ENCODE measurements at places on chromosomes 4 and X. TPM values are rescaled to one million over a fixed set of nuclear protein-coding genes. Genes with fewer than 3 reads are reported as not detected.

MTMR8 gene
- total RNA-seq: 0.53 TPM

ITM2A gene
- total RNA-seq: not detected

XG gene
- total RNA-seq: not detected

SSX4B gene
- not detected for total RNA-seq

GAGE12E gene
- total RNA-seq: not detected

MSANTD1 gene
- total RNA-seq: 0.21 TPM

CENPVL2 gene
- total RNA-seq: not detected

TRPC3 gene
- total RNA-seq: not detected

CSAG3 gene
- total RNA-seq: not detected

DNAAF6 gene
- total RNA-seq: not detected

MAMLD1 gene
- 6.3 TPM for total RNA-seq

FTSJ1 gene
- total RNA-seq: 73.8 TPM

GABRQ gene
- total RNA-seq: 0.20 TPM

GLUD2 gene
- total RNA-seq: 2.5 TPM
